GM23248 (cell line): ENCODE measurements at places on chromosomes 4 and X. TPM values are rescaled to one million over a fixed set of nuclear protein-coding genes. Genes with fewer than 3 reads are reported as not detected.

The PF4V1 gene
- total RNA-seq: 13.8 TPM in 1 of 2 replicates, not detected in the other

The TSPAN7 gene
- not detected in 2 replicates for total RNA-seq

The POU4F2 gene
- not detected in 2 replicates for total RNA-seq

The SPANXN4 gene
- total RNA-seq: not detected in 2 replicates

The MAGEA10 gene
- not detected in 2 replicates for total RNA-seq

The VCX2 gene
- not detected in 2 replicates for total RNA-seq

The ERCC6L gene
- 1.9 and 3.0 TPM in 2 replicates for total RNA-seq

The GPR119 gene
- not detected in 2 replicates for total RNA-seq

The SPANXD gene
- not detected in 2 replicates for total RNA-seq

The RHOXF2 gene
- not detected in 2 replicates for total RNA-seq

The AMER1 gene
- total RNA-seq: 1.9 and 2.3 TPM in 2 replicates
